Endothelial cell of umbilical vein (primary cell): ENCODE measurements at places on chromosomes 7 and 10. TPM values are rescaled to one million over a fixed set of nuclear protein-coding genes. Genes with fewer than 3 reads are reported as not detected.

PPIF gene
- 42.7 and 51.2 TPM in 2 replicates for total RNA-seq

LRRD1 gene
- 0.46 TPM in 1 of 2 replicates, not detected in the other for total RNA-seq

HMX3 gene
- not detected in 2 replicates for total RNA-seq

CRYGN gene
- total RNA-seq, result not detected in 2 replicates

DGKB gene
- total RNA-seq, result 0.44 TPM in 1 of 2 replicates, not detected in the other

MOGAT3 gene
- not detected in 2 replicates for total RNA-seq

TOMM7 gene
- 185 and 200 TPM in 2 replicates for total RNA-seq

RHOBTB1 gene
- 31.0 and 31.3 TPM in 2 replicates for total RNA-seq

SPDYE2 gene
- total RNA-seq, result not detected in 2 replicates

MYPN gene
- not detected in 2 replicates for total RNA-seq

SCD gene
- total RNA-seq, result 396 and 426 TPM in 2 replicates

CFAP69 gene
- total RNA-seq, result 2.9 and 4.4 TPM in 2 replicates

CYP3A5 gene
- not detected in 2 replicates for total RNA-seq

CYP3A7 gene
- total RNA-seq, result not detected in 2 replicates

PRSS37 gene
- not detected in 2 replicates for total RNA-seq

NSUN5 gene
- total RNA-seq, result 4.5 and 6.8 TPM in 2 replicates

ZNF736 gene
- 6.3 and 9.0 TPM in 2 replicates for total RNA-seq

ENO4 gene
- total RNA-seq, result not detected in 2 replicates

FAM24B gene
- 8.5 and 10.6 TPM in 2 replicates for total RNA-seq

CPA1 gene
- not detected in 2 replicates for total RNA-seq

GOLGA7B gene
- total RNA-seq, result not detected in 2 replicates

EPHA1 gene
- not detected in 2 replicates for total RNA-seq

CTBP2 gene
- total RNA-seq, result 123 and 128 TPM in 2 replicates

PHKG1 gene
- 0.72 and 1.00 TPM in 2 replicates for total RNA-seq

FOXK1 gene
- total RNA-seq, result 47.0 and 52.1 TPM in 2 replicates

CPN1 gene
- total RNA-seq, result not detected in 2 replicates

NUTM2D gene
- 1.3 and 1.6 TPM in 2 replicates for total RNA-seq

HPS6 gene
- 18.5 TPM in 2 replicates for total RNA-seq
